ENCODE measurements at places on chromosomes 12 and 14.

- DNase-seq, result no peak
These were observed 21.9 kb downstream of the TCHP start for GRCh38 chr12:109921982-109922381.

- peak; percentile 32 for DNase-seq
These were observed 299.6 kb downstream of the DPF3 start for GRCh38 chr14:72594099-72594901.

GRCh38 chr14:102315121-102315520 lies 4.4 kb upstream of the ZNF839 start:
- DNase-seq, result no peak

GRCh38 chr14:52272375-52272774 lies 4.9 kb downstream of the PTGDR start:
- no peak for DNase-seq

DNA sequence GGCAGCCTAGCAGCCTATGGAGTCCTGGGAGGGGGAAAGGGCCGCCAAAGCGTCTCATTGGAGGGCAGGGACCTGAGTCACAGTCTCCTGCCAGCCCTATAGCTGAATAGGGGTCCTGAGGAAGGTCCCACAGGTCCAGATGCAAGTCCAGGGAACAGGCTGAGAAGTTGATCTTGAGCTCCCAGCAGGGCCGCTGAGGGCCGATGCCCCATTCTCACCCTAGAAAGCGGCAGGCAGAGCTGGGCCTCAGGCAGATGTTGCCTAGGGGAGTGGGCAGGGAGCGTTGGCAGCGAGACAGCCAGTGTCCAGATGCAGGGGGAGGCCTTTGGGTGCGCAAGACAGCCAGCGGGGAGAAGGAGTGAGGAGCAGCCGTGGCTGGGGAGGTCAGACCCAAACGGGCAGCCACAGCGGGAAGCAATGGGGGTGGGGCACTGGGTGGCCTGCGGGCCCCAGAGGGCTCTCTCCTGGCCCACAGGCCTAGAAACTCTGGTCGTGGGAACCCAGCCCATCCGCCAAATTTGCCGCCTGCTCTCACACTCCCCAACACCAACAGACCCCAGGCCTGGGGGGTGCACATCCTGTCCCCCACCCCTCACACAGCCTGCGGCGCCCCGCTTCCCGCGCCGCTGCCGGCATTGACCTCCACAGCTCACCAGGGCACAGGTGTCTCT lies 1.1 kb downstream of the HDAC7 start:
- DNase-seq, result peak; percentile 48

- DNase-seq, result no peak
These were observed 363.4 kb downstream of the NUAK1 start for GRCh38 chr12:105775343-105775742.

DNA sequence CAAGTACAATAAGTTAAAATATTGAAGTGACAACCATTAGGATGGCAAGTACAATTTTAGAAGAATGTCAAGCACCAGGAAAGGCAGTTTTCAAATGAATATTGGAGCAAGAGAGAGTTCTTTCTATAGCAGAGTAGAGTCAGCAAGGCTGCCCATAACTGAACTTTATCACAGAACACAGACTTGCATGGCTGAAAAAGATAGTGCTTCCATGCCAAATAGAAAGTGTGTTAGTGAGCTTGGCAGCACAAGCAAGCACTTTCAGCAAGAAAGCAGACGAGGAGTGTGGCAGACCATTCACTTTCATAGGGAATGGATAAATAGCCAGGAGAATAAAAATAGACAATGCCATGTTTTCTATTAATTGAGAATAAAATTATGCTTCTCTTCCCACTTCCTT lies 647.0 kb upstream of the MGAT4C start:
- DNase-seq, result no peak

DNA sequence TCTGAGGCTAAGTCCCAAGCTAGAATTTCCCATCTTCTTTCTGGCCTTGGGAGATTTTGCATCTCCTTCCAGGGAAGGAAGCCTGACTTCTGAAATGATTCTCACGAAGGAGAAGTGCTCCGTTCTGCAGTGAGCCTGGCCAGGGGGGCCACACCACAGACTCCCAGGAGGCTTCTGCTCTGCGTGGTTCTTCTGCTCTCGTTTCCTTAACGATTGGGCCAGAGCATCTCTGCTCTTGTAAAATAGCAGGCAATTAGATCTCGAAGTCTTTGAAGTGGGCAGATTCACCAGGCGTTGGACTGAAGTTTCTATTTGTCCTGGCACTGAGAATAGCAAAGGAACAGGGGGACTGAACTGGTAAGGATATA lies 6.7 kb upstream of the BATF start:
- DNase-seq, result no peak

DNA sequence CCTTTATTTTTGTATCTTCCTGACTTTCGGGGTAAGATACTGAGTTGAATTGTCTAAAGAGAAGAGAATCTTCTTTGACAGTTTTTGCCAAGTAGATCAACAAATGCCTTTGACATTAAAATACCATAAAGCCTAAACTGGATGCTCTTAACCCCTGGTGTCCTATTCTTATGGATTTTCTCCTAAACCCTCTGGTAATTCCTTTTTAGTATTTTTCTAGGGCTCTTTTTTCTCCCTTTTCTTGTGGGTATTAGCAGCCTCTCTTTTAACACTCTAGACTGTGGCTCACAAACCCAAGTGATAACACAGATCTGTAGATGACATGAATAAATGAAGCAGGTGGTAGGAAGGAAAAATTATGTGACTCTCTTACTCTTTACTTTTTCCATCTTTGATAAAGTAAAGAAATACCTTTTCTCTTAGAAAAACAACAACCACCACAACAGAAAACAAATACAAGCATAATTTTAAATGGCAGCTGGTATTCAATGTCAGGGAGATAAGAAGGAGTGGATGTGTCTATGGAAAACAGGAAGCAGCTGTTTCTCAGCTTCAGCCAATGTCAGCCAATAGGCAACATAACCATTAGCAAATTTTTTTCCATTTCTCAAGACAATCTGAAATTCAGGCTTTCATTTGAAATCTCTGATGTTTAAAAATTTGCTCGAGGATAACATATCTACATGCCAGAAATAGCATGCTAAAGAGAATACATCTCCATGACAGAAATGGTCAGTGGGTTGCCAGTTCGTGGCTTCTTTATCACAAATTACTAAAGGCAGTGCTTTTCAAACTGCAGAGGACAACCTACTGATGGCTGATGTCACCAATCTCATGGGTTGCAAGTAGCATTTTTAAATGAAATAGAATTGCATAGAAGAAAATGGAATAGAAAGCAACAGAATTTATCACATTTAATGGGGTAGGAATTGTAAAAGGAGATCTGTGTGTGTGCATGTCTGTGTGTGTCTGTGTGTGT lies 123.1 kb upstream of the KRR1 start:
- DNase-seq, result no peak

- no peak for DNase-seq
These were observed 1076.1 kb downstream of the VRK1 start for GRCh38 chr14:97873291-97873690.

GRCh38 chr14:101291390-101291789 lies 269.9 kb upstream of the DIO3 start:
- no peak for DNase-seq

DNA sequence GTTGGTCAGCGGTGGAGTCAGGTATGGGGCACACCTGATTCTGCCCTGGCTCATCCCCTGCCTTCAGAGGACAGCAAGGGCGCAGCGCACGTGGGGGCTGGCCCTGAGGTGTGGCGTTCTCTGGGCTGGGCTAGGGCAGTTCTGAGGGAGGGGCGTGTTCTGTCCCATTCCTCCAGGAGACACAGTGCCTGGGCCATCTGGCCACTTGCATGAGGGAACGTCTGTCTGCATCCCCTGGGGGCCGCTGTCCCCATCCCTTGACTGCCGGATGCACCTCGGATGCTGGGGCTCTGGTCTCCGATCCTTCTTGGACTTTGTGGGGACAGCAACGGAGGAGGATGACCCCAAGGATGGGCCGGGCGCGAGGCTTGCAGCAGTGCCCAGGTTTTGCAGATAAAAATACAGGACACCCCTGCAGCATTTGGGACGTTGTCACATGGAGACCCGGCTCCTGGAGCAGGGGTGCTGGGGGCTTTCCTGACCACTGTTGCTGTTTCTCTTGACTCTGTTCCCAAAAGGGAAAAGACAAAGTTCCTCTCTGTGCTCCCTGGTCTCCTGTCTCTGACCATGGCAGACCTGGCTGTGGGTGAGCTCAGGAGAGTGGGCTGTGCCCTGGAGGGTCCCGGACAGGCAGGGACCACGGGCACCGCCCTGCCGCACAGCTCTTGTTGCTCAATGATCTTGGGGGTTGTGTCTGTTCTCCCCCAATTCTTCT lies 6.9 kb downstream of the MTA1 start:
- DNase-seq, result no peak

- DNase-seq, result no peak
These were observed 123.8 kb downstream of the GCH1 start for GRCh38 chr14:54778618-54779345.

DNA sequence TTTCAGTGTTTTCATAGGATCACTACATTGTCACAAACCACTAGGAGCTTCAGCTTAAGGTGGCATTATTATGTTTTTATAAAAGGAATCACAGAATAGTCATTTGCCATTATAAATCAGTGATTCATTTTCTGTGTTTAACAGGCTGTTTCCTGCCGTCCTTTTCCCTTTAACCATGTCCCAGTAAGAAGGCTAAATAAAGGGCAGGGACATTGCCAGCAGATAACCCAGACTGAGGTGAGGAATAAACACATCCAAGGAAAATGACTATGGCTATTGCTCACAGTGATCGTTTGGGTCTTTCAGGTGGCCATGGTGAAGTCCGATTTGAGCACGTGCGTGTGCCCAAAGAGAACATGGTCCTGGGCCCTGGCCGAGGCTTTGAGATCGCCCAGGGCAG lies 17.9 kb upstream of the ALDH2 start:
- no peak for DNase-seq

DNA sequence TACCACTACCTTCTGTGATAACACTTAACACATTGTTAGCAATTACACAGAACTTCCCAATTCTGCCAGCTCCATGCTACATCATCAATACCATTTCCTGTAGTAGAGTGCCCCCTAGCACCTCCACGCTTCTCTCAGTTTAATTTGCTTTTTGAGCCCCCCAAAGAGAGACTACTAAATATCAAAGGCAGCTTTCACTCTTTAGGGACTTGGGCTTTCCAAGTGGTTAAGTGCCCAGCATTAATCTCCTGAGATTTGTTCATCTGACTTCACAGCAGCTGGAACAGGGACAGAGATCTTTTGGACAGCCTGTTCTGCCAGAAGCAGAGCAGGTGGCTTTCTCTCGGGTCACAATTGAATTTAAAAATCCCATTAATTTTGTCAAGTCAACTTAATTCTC lies 954.9 kb downstream of the DIO2 start:
- DNase-seq, result no peak

DNA sequence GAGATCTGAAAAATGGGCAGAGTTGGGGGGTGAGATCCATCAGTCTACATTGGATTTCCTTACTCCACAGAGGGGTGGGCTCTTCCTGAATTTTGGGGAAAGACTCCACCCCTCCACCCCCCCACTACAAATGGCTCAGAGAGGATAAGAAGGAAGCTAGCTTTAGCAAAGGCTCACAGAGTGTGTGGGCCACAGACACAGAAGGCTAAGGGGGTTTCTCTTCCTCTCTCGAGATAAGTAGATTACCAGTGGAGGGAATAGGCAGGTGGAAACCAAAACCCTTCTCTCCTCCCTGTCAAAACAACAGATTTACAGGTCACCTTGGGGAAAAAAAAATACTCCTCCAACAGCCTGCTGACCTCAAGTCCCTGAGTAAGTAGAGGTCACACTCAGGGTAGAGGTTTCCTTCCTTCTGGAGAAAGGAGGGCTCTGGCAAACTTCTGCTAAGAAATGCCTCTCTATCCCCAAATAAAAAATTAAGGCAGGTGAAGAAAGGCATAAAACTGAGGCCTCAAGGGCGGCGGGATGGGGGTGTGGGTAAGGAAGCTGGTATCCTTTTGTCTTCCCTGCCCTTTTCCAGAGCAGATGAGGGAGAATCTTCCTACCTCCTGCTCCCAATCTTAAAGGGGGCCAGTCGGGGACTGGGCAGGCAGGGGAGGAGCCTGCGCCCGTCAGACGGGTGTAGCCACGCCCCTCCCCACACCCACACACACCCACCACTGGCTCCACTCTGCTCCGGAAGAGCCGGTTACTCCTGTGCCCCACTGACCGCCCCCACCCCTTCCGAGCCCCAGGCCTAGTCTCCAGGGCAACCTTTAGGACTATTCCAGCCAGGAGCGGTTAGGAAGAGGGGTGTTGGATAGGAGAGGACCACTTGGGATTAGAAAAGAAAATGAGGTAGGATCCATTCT lies 1.9 kb upstream of the BAZ2A start:
- peak; percentile 68 for DNase-seq

- no peak for DNase-seq
These were observed 20.1 kb upstream of the KRT7 start for GRCh38 chr12:52212701-52213563.

DNA sequence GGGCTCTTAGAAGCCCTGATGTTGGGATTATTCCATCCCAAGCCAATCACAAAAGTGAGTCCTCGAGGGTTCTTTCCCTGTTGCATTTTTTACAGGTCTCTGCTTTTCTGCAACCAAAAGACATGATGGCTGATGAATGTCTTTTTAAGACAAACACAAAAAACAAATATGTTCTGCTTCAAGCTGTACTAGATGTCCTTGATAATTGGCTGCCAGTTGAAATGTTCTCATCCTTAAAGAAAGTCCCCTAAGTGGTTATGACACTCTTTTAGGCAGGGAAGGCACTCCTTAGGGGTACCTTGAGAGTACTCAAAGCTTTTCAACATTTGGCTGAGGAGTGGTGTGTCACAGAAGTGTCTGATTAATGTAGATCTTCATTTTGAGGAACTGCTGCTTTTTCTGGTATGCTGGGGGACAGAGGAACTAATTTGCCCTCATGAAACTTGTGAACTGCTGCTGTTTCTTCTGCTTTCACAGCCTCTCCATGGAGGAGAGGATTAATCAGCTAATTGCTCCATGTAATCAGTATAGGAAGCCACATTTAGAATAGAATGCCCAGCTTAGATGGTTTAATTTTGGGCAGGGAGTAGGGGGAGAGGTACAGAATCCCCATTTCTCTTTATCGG lies 22.8 kb upstream of the IGF1 start:
- DNase-seq, result no peak

DNA sequence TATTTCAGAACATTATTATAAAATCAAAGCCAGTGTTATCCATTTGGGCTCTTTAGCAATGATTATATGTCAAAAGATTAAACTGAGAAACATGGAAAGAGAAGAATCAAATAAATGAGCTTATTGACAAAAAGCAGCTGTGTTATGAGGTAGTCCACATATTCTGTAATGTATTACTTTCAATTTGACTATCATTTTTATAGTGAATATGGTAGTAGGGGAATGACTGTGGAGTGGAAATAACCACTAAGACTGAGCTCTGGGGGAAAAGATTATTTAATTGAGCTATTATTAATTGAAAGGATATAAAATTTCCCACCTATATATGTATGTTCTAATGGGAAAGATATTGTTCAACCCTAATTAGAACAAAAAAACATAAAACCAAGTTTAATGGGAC lies 381.3 kb downstream of the TMTC2 start:
- DNase-seq, result no peak

Data from activated naive CD8-positive, alpha-beta T cell treated with anti-CD3 and anti-CD28 coated beads for 36 hours (primary cell).